ENCODE measurements at places on chromosomes 5 and 9. TPM values are rescaled to one million over a fixed set of nuclear protein-coding genes. Genes with fewer than 3 reads are reported as not detected.

DNA sequence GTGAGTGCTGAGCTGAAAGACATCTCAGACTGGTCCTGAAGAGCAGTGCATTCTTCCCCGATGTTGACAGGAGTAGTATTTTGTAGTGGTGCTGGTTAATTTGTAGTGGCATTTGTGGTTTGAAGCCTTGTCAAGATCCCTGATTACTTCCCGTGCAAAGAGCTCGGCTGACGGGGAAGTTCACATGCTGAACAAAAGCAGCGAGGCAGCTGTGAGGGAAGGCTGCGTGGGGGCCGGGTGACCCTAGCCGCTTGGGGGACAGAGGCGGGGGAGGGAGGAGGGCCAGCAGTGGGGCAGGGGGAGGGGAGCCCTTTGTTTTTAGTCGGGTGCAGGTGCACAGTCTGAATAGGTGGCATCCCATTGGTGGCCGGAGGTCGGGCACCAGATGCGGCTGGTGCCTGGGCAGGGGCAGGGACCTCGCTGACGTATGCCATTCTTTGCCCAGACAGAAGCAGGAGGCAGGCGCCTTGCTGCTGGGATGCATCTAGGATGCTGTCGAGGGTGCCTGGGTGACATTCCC lies 64.7 kb downstream of the CRB2 start:
- H3K4me1 ChIP-seq: no peaks in the 10 kb centered on the region
- H3K27me3 ChIP-seq: no peaks in the 10 kb centered on the region
- H3K27ac ChIP-seq: no peak overlapping the region
- DNase-seq: no peak

- no peak overlapping the region for H3K4me3 ChIP-seq
- H3K36me3 ChIP-seq: no peaks in the 10 kb centered on the region
- no peak for DNase-seq
- H3K27me3 ChIP-seq: no peaks in the 10 kb centered on the region
- no peak overlapping the region for H3K27ac ChIP-seq
- H3K4me1 ChIP-seq: no peaks in the 10 kb centered on the region
These were observed 388.7 kb downstream of the PRELID2 start for GRCh38 chr5:145446412-145446811.

- H3K4me1 ChIP-seq: no peaks in the 10 kb centered on the region
- no peak overlapping the region for H3K4me3 ChIP-seq
- H3K27ac ChIP-seq: no peak overlapping the region
- H3K36me3 ChIP-seq: no peaks in the 10 kb centered on the region
- DNase-seq: no peak
These were observed 17.1 kb upstream of the KIF12 start for GRCh38 chr9:114116126-114116747.

- H3K4me3 ChIP-seq: no peak overlapping the region
- peaks cover 34% of the 10 kb centered on the region for H3K36me3 ChIP-seq
- no peak for DNase-seq
- peaks cover 10% of the 10 kb centered on the region for H3K4me1 ChIP-seq
- no peaks in the 10 kb centered on the region for H3K27me3 ChIP-seq
- H3K27ac ChIP-seq: no peak overlapping the region
These were observed 47.6 kb downstream of the PRRC2B start for GRCh38 chr9:131441441-131441840.

The FCN2 gene
- not detected for total RNA-seq

The NLN gene
- total RNA-seq: 5.5 TPM

DNA sequence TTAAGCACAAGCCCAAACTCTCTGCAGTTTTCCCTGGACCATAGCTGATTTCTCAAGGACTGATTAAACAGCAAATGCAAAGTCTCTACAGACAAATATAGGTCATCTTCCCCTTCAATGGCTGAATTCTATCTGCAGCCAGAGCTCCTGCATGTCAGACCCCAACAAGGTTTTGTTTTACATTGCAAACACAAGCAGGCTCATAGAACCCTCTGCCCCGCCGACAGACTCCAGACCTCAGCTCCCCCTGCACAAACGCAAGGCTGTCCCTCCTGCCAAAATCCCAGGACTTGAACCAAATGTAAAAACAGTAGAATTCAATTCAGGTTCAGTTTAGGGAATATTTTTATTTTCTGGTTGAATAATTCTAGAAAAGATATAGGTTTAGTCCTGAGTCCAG lies 526.7 kb upstream of the TRPC7 start:
- H3K4me3 ChIP-seq: no peak overlapping the region
- no peak for DNase-seq
- H3K27ac ChIP-seq: no peak overlapping the region
- H3K27me3 ChIP-seq: no peaks in the 10 kb centered on the region
- H3K36me3 ChIP-seq: no peaks in the 10 kb centered on the region

DNA sequence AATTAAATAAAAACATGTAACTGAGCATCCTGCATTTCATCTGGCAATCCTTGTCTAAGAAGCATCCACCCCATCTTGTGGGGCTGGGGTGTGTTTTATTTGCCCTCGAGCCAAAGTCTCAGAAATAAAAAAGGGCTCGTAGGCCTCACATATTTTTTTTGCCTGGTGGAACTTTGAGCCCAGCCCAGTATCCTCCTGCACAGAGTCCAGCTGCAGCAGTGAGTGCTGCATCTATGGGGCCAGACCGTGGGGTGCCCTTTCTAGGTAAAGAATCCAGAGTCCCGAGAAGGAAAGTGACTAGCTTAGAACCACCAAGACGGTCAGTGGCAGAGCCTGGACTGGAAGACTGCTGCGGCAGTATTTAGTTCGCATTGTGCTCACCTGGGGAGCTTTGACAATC lies 33.1 kb downstream of the NEURL1B start:
- DNase-seq: no peak
- H3K36me3 ChIP-seq: no peaks in the 10 kb centered on the region
- H3K27ac ChIP-seq: no peak overlapping the region
- H3K4me3 ChIP-seq: no peak overlapping the region
- H3K27me3 ChIP-seq: peaks cover 10% of the 10 kb centered on the region

- DNase-seq: no peak
- no peak overlapping the region for H3K27ac ChIP-seq
- H3K4me3 ChIP-seq: no peak overlapping the region
- H3K4me1 ChIP-seq: no peaks in the 10 kb centered on the region
- no peaks in the 10 kb centered on the region for H3K27me3 ChIP-seq
- H3K36me3 ChIP-seq: no peaks in the 10 kb centered on the region
These were observed 18.8 kb upstream of the CER1 start for GRCh38 chr9:14741369-14741768.

The WDR36 gene
- total RNA-seq: 26.9 TPM

The TEK gene
- not detected for total RNA-seq

GRCh38 chr9:88064554-88064953 lies 73.7 kb downstream of the SPATA31C2 start:
- H3K27ac ChIP-seq: no peak overlapping the region
- no peaks in the 10 kb centered on the region for H3K4me1 ChIP-seq
- H3K27me3 ChIP-seq: no peaks in the 10 kb centered on the region
- no peaks in the 10 kb centered on the region for H3K36me3 ChIP-seq
- H3K4me3 ChIP-seq: no peak overlapping the region

- no peaks in the 10 kb centered on the region for H3K36me3 ChIP-seq
- H3K4me3 ChIP-seq: no peak overlapping the region
- no peak overlapping the region for H3K27ac ChIP-seq
- no peaks in the 10 kb centered on the region for H3K4me1 ChIP-seq
These were observed 412.4 kb upstream of the ZNF462 start for GRCh38 chr9:106450549-106450948.

GRCh38 chr5:117681431-117682254 lies 1107.0 kb upstream of the SEMA6A start:
- no peak overlapping the region for H3K4me3 ChIP-seq
- H3K27me3 ChIP-seq: no peaks in the 10 kb centered on the region
- no peaks in the 10 kb centered on the region for H3K4me1 ChIP-seq
- no peak for DNase-seq

DNA sequence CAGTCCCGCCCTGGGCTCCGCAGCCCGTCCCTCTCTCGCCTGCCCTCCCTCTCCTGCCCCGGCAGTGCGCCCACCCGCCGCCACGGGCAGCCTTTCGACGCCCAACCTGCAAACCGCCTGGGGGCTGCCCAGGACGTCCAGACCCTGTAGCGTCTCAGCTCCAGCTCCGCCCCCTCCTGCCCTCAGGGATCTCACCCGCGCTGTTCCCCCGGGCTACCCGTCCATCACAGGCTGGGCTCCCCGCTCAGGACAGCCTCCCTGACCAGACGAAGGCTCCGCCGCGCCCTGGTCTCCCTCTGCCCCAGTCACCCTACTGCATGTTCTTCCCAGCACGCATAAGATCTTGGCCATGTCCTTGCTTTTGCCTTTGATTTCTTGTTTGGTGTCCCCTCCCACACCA lies 1.4 kb downstream of the RASGEF1C start:
- no peak overlapping the region for H3K27ac ChIP-seq
- no peaks in the 10 kb centered on the region for H3K4me1 ChIP-seq

The PTGES gene
- total RNA-seq: not detected

- H3K27ac ChIP-seq: no peak overlapping the region
- H3K4me3 ChIP-seq: no peak overlapping the region
- no peaks in the 10 kb centered on the region for H3K27me3 ChIP-seq
- no peaks in the 10 kb centered on the region for H3K36me3 ChIP-seq
- no peak for DNase-seq
These were observed 6.9 kb downstream of the ARHGAP26 start for GRCh38 chr5:142777099-142777498.

The CDH10 gene
- not detected for total RNA-seq

DNA sequence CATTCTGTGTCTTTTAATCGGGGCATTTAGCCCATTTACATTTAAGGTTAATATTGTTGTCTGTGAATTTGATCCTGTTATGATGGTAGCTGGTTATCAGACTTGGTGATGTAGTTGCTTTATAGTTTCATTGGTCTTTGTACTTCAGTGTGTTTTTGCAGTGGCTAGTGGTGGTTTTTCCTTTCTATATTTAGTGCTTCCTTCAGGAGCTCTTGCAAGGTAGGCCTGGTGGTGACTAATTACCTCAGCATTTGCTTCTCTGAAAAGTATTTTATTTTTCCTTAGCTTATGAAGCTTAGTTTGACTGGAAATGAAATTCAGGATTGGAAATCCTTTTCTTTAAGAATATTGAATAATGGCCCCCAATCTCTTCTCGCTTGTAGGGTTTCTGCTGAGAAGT lies 156.9 kb downstream of the CNTLN start:
- H3K4me3 ChIP-seq: no peak overlapping the region
- H3K36me3 ChIP-seq: no peaks in the 10 kb centered on the region
- no peak for DNase-seq
- H3K27me3 ChIP-seq: no peaks in the 10 kb centered on the region
- no peak overlapping the region for H3K27ac ChIP-seq

- no peak overlapping the region for H3K27ac ChIP-seq
- no peak overlapping the region for H3K4me3 ChIP-seq
- no peaks in the 10 kb centered on the region for H3K4me1 ChIP-seq
- no peak for DNase-seq
- no peaks in the 10 kb centered on the region for H3K36me3 ChIP-seq
These were observed 624.0 kb upstream of the KLF4 start for GRCh38 chr9:108113596-108113995.
